NCI-H2081 treated with DMSO at 0.1 percent for 48 hours (cell line): ENCODE measurements at places on chromosomes 5 and 9.

DNA sequence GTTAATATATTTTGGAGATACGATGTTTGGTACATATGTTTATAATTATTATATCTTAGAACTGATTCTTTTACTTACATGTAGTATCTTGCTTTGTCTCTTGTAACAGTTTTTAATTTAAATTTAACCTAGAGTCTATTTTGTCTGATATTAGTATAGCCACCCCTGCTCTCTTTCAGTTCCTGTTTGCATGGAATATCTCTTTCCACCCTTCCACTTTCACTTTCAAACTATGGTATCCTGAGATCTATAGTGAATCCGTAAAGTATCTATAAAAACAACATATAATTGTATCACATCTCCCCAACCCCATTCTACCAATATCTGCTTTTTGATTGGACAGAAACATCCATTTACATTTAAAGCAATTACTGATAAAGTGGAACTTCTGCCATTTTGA, 7.2 kb downstream of the IRGM start:
- DNase-seq: no peak

GRCh38 chr5:75168026-75168735, 68.5 kb downstream of the ANKRD31 start:
- no peak for DNase-seq

DNA sequence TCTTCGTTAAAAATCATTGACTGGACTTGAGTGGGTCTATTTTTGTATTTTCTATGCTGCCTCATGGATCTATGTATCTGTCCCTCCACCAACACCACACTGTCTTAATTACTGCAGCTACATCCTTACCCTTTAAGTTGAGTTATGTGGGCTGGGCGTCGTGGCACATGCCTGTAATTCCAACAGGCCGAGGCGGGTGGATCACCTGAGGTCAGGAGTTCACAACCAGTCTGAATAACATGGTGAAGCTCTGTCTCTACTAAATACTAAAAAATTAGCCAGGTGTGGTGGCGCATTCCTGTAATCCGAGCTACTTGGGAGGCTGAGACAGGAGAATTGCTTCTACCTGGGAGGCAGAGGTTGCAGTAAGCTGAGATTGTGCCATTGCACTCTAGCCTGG, 48.2 kb downstream of the XRCC4 start:
- no peak for DNase-seq

- DNase-seq: no peak
Measured at GRCh38 chr9:1400983-1401382, 350.8 kb downstream of the DMRT2 start.

DNA sequence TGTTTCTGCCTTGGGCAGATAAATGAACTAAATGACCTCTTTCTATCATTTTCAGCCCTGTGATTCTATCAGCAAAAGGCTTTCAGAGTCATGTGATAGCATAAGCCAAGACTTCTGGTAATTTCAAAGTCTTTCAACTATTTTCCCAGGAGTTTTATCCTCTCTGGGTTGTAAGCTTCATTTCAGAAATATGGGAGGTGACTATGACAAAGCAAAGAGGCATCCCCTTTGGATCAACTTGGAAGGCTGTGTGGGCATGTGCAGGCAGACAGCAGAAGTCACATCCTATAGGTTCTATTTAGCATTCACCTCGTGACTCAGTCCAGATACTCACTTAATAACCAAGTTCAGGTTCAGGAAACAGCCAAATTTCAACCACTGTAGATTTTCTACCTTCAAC, 149.0 kb upstream of the FST start:
- DNase-seq: no peak

DNA sequence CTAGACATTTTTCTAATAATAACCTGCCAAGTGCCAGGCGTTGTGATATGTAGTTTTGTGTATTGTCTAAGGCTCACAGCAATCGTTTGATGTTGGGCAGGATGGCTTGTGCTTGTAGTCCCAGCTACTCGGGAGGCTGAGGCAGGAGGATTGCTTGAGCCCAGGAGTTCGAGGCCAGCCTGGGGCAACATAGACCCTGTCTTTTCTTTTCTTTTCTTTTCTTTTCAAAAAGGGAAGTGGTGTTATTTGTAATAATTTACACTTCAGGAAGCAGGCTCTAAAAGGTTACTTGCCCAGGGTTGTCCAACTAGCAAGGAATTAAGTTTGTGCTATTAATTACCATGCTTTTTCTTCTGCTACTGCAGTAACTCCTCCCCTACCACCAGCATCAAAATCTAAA, 3.2 kb downstream of the ZNF131 start:
- DNase-seq: no peak

DNA sequence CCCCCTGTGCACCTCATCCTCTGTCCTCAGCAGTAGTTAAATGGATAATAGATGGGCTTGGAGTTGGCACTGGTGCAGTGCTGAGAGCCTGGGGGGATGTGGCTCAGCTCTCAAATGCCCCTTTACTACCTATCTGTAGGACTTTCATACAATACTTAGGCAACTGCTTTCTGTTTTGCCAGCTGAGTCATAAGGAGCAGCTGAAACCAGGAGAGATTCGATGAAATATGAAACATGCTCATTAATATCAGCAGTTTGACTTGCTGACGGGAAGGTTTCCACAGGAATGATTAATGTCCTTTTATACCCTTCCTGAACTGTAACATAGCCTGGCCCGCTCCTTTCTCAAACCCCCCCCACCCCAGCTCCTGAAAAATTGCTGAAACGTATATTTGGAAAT, 142.6 kb downstream of the SAXO1 start:
- no peak for DNase-seq

GRCh38 chr5:137348759-137349158, 150.4 kb downstream of the SPOCK1 start:
- DNase-seq: no peak

DNA sequence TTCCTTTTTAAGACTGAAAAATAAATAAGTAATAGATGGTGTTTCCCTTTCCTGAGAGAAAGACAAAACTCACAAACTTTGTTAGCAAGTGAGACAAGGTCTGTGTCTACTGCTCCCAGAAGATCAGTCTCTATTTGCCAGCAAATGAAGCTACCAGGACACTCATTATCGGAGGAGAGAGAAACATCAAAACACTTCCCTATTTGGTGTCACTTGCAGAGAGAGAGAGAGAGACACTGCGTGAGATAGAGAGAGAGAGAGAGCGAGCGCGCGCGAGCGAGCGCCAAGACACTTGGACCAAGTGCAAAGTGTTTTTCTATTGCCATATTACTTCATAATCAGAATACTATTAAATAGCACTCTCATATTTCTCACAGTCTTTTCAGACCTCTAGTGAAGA, 142.7 kb downstream of the KCNN2 start:
- DNase-seq: no peak

DNA sequence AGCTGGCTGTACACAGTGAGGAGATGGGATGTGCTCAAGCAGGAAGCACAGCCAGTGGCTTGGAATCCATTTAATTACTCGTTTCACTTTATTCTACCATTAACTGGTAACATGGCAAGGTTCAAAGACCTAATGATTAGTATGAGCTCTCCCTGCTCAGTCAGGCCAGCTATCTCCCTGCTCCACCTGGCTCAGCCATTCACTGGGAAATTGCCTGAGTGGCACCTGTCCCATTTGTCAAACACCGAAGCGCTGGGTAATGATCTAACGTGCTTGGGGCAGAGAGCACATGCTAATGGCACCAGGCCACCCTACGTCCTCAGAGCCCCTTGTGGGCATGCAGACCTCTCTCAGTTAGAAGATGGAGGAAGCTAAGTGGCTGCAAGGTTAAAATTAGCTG, 162.2 kb downstream of the TTLL11 start:
- DNase-seq: no peak

- no peak for DNase-seq
Measured at GRCh38 chr9:68975365-68976043, 38.4 kb downstream of the PRKACG start.
